IMR-90 (cell line): ENCODE measurements at places on chromosomes 11 and 22. TPM values are rescaled to one million over a fixed set of nuclear protein-coding genes. Genes with fewer than 3 reads are reported as not detected.

The HEPN1 gene
- total RNA-seq = not detected in 2 replicates

The PACSIN3 gene
- total RNA-seq = 18.9 and 19.2 TPM in 2 replicates

The LMO2 gene
- not detected in 2 replicates for total RNA-seq

The AAMDC gene
- total RNA-seq = 15.8 and 49.7 TPM in 2 replicates

The TMEM191C gene
- 0.28 and 0.36 TPM in 2 replicates for total RNA-seq

The DCDC1 gene
- total RNA-seq = under 0.01 TPM in 1 of 2 replicates, not detected in the other

The TNKS1BP1 gene
- 28.6 and 31.7 TPM in 2 replicates for total RNA-seq

The CADM1 gene
- 62.2 and 77.1 TPM in 2 replicates for total RNA-seq

The TALDO1 gene
- 147 and 156 TPM in 2 replicates for total RNA-seq

The USP2 gene
- total RNA-seq = under 0.01 and 0.18 TPM in 2 replicates

The CD248 gene
- 19.5 and 25.6 TPM in 2 replicates for total RNA-seq

The CBY1 gene
- total RNA-seq = 13.8 and 14.2 TPM in 2 replicates

The SCT gene
- not detected in 2 replicates for total RNA-seq

The GPHA2 gene
- not detected in 2 replicates for total RNA-seq

The APOA1 gene
- total RNA-seq = 0.18 and 0.56 TPM in 2 replicates

The TESMIN gene
- 0.56 and 0.90 TPM in 2 replicates for total RNA-seq

The TTC17 gene
- 61.3 and 69.4 TPM in 2 replicates for total RNA-seq

The IL10RA gene
- total RNA-seq = not detected in 2 replicates

The IRF7 gene
- 1.4 and 1.6 TPM in 2 replicates for total RNA-seq

The MMP11 gene
- total RNA-seq = 1.4 and 2.2 TPM in 2 replicates

The FRMD8 gene
- total RNA-seq = 10.8 and 11.3 TPM in 2 replicates

The YPEL1 gene
- total RNA-seq = 0.72 and 1.1 TPM in 2 replicates

The APOBEC3F gene
- 3.4 and 4.2 TPM in 2 replicates for total RNA-seq

The FAM181B gene
- not detected in 2 replicates for total RNA-seq

The ADAMTS8 gene
- under 0.01 TPM in 2 replicates for total RNA-seq

The CENPM gene
- 14.7 and 18.1 TPM in 2 replicates for total RNA-seq

The DDI1 gene
- not detected in 2 replicates for total RNA-seq

The OR52A1 gene
- not detected in 2 replicates for total RNA-seq

The FAM111B gene
- 9.3 and 13.9 TPM in 2 replicates for total RNA-seq

The ZNF214 gene
- total RNA-seq = 2.5 and 3.1 TPM in 2 replicates

The OR51E2 gene
- 0.56 and 0.72 TPM in 2 replicates for total RNA-seq

The ANGPTL5 gene
- not detected in 2 replicates for total RNA-seq

The OR8G1 gene
- not detected in 2 replicates for total RNA-seq

The DMC1 gene
- 0.18 and 1.1 TPM in 2 replicates for total RNA-seq

The OR52M1 gene
- total RNA-seq = not detected in 2 replicates

The CCDC116 gene
- under 0.01 TPM in 1 of 2 replicates, not detected in the other for total RNA-seq

The PRG3 gene
- total RNA-seq = not detected in 2 replicates

The APOBEC3H gene
- total RNA-seq = 0.18 TPM in 1 of 2 replicates, not detected in the other

The INCENP gene
- total RNA-seq = 23.8 and 26.9 TPM in 2 replicates

The TTC38 gene
- 52.3 and 74.2 TPM in 2 replicates for total RNA-seq

The BIK gene
- total RNA-seq = 0.18 and 0.28 TPM in 2 replicates

The KMT5B gene
- total RNA-seq = 13.4 and 26.1 TPM in 2 replicates

The SPI1 gene
- not detected in 2 replicates for total RNA-seq

The RBMXL2 gene
- total RNA-seq = not detected in 2 replicates

The DDX17 gene
- total RNA-seq = 366 and 371 TPM in 2 replicates

The SCN2B gene
- under 0.01 TPM in 2 replicates for total RNA-seq

The CHRM1 gene
- total RNA-seq = not detected in 2 replicates

The MFNG gene
- not detected in 2 replicates for total RNA-seq

The RAG2 gene
- not detected in 2 replicates for total RNA-seq

The RCOR2 gene
- total RNA-seq = 0.56 and 0.90 TPM in 2 replicates

The KCNQ1 gene
- total RNA-seq = not detected in 2 replicates

The MRPL17 gene
- 65.8 and 70.3 TPM in 2 replicates for total RNA-seq

The CABP2 gene
- not detected in 2 replicates for total RNA-seq
